Stimulated activated CD8-positive, alpha-beta memory T cell treated with anti-CD3 and anti-CD28 coated beads, Interleukin-12 subunit alpha, Interleukin-12 subunit beta, amount 100 ng/mL, for 1 hour (primary cell): ENCODE measurements at places on chromosomes 7 and 10.

- DNase-seq = no peak
Observed at GRCh38 chr10:113808168-113808567, 45.7 kb downstream of the DCLRE1A start.

DNA sequence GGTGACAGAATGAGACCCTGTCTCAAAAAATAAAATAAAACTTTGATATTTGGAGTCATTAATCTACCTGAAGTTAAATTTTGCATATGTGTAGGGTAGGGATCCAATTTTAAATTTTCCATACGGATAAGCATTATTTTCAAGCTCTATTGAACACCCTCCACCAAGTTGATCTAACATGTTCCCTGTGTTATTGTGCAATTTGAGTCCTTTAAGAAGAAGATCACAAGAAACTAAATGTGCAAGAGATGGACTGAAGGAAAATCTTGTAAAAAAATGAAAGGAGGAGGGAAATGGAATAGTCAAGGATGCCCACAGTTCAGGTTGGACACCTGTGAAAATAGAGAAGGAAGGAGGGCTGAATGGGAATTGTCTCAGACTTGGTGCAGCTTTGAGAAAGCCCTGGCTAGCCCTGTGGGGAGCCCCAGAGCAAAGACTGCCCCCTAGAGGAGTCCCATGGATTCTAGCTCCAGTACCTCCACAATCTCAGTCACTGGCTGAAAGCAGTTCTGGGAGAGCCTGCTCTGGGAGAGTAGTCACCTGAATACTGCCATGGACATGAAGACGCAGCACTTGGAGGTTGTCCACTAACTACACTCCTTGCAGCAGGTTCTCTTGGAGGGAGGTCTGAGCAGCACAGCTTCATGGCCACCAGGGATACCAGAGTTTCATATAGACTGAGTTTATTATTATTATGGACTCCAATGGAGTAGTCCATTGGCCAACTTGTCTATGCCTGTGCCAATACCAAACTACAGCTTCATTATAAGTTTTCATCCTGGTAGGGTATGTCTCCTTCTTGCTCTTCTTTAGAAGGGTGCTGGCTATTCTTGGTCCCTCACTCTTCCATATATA is 5.7 kb upstream of the TIAL1 start:
- DNase-seq = no peak

DNA sequence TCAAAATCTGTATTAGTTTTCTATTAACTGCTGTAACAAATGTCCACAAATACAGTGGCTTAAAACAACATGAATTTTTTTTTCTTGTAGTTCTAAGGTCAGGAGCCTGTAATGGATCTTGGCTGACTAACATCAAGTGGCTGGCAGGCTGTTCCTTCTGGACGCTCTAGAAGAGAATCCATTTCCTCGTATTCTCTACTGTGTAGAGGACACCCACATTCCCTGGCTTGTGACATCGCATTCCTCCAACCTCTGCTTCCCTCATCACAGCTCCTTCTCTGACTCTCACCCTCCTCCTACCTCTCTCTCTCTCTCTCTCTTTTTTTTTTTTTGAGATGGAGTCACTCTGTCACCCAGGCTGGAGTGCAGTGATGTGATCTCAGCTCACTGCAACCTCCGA is 4.8 kb upstream of the CALHM1 start:
- no peak for DNase-seq

DNA sequence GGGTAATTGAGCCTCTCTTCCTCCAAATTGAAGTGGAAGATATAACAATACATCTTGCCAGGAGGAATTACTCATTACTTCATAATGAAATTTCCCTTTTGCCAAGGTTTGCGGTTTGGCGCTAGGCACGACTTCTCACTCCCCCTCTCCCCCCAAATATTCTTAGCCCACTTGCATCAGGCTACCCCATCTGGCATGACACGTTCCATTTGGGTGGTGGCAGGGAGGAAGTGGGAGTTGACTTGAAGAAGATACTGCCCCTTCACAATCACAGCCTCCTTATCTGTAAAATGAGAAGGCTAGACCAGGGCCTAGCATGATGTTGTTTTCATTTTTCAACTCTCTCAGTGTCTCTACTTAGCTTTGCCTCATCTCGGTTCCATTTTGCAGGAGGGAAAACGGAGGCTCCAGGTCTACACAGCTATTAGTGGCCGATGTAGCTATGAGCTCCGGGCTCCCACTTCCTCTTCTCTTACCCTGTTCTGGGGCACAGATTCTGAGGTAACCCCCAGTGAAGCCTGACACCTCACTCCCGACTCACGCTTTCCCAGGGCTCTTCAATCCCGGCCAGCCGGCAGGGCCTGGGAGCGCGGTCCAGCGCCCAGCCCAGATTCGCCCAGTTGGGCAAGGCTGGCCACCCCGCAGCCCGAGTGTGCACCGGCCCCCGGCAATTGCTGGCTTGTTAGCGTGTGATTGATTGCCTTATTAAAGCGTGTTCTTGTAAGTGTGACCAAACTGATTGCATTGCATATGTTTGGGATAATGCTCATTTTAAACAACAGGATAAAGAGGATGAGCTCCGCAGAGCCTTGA is 6.5 kb downstream of the EVX1 start:
- DNase-seq = no peak
